Kasumi-1 (cell line): ENCODE measurements at places on chromosomes 7 and 10.

DNA sequence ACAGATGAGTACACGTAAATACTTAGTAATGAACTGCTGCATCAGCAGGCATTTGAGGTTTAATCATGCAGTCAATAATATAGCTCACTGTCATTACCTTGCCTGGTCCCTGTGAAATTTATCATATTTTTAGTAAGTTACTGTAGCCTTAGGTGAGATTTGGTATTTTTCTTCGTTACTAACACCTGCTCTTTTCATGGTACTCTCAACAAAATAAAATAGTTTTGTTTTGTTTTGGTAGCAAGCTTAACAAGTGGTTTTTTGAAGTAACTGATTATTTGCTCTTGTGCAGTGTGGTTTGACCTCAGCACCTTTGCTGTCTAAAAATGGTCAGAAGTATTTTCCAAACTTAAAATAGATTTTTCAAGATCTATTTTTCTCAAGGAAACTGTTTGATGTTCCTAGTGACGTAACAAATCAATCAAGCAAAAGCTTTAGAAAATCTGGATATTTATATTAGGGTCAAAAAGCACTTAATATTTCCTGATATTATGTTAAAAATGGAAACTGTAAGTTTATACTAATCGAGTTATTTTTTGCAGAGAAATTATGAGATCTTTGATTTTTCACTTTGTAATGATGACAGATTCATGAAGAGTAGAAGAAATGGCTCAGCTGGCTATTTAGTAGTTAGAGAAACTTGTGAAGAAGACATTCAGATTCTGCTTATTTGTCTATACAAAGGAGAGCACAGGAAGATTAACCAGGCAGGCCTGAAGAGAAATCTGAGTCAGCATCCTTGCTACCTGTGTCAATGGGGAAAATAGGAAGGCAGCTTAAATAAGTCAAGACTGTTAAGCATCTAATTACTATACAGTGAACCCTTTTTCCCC is 21.0 kb upstream of the RPA3 start:
- DNase-seq: no peak

DNA sequence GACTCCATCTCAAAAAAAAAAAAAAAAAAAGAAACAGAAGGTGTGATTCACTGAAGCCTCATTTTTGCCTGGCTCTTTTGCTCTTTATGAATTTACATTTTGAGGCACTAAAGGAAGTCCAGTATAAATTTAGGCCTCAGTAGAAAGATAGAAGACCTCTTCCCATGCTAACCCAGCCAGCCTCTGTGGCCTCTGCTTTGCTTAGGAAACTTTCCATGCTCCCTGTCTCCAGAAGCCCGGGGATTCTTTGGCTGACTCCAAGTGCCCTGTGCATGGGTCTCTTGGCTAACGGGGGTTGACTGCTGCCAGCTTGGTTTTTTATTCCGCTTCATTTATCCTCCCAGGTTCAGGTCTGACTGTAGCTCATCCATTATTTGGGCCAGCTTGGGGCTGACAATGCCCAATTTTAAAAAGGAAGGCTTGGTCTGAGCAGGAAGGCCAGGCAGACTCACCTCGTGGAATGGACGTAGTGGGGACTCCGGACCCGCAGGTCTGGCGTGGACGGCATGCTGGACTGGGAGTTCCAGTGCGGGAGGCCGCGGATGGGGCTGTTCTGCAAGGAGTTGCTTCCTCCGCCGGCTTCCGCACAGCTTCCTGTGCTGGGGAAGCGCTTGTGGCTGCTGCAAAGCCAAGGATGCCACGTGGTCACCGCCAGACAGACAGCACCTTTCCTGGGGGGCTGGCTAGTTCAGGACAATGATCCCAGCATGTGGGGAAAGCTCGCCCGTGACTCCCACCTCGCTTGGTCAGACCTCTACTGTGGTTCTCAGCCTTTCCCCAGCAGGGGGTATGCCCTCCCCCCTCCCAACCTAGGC is 72.3 kb downstream of the PRPF18 start:
- DNase-seq: no peak

DNA sequence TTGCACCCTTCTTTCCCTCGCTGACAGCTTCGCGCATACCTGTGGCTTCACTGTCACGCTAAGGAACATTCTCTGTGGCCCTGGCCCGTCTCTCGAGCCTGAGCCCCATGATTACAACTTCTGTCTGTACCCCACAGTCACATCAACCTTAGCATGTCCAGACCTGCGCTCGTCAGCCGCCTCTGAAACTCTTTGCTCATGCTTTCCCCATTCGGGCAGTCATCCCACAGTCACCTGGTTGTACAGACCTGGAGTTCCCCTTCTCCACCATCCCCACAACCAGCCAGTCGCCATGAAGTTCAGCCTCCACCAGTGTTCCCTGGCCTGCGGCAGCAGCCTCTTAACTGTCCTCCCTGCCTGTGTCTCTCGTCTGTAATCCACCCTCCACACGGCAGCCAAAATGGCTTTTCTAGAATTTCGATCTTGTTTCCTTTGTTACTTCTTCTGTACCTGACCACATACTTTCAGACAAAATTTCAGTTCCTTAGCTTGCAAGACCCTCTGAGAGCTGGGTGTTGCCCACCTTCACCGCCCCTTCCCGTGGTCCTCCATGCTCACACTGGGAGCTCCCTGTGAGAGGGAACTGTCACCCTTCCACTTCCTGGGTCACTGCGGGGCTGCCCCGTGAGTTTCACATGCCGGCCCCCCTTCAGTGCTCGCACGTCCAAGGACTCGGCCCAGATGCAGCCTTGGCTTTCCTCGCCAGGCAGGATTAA is 229.2 kb downstream of the CELF2 start:
- DNase-seq: no peak

- DNase-seq: peak; percentile 38
Observed at GRCh38 chr10:86970162-86970981, 2.1 kb downstream of the ADIRF start.

DNA sequence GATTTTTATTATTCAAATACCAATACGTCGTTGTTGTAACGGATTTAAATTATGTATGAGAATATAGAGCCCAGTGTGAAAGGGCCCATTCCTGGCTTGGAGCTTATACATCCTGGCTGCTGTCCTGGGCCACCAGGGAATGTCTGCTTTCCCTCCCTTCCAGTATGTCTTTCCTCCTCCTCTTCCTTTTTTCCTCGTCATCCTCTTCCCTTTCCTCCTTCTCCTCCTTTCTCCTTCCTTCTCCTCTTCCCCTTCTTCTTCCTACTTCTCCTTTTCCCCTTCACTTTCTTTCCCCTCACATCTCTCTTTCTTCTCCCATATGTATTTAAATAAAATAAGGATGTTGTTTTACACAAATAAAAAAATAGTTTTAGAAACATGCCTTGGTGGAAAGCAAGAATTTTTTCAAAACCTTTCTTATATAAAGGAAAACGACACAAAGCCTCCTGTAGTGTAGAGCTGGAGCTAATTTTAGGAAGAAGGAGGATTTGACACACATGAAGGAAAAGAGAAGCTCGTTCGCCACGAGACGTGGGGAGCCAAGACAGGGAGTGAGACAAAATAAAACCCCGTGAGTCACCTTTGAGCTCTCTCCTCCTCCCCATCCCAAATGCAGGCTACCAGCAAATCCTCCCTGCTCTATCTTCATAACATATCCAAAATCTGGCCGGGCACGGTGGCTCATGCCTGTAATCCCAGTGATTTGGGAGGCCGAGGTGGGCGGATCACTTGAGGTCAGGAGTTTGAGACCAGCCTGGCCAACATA is 301.1 kb upstream of the LYZL1 start:
- DNase-seq: no peak

DNA sequence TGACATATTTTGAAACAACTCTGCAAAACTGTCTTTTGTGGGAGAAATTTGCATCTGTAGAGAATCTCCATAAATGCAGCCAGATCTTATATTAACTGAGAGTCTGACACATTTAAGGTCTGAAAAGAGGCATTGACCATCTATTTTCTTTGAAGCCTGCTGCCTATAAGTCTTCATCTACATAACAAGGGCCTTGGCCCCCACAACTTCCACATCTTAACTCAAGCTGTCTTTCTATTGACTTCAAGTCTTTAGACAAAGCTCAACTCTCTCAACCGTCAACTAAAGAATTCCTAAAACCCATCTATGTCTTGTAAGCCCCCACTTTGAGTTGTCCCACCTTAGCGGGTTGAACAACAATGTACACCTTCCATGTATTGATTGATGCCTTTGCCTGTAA is 72.4 kb upstream of the ADCY1 start:
- DNase-seq: no peak

DNA sequence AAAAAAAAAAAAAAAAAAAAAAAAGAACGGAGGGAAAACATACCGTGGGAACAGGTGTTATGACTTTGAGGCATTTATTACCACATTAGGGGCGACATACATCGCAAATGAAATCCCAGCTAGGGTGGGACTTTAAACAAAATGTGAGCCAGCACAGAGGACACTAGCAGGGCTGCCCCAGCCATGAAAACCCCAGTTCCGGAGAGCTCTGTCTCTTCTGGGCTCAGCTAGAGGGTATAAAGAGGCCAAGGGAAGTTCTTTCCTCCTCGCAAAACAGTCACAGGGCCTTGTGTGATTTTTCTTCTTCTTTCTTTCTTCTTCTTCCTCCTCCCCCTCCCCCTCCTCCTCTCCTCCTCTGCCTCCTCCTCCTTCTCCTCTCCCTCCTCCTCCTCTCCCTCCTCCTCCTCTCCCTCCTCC is 59.9 kb upstream of the ECHDC3 start:
- DNase-seq: no peak

GRCh38 chr10:52874581-52874980 is 102.0 kb upstream of the MBL2 start:
- DNase-seq: no peak

GRCh38 chr7:107186240-107186639 is 17.4 kb downstream of the HBP1 start:
- no peak for DNase-seq

DNA sequence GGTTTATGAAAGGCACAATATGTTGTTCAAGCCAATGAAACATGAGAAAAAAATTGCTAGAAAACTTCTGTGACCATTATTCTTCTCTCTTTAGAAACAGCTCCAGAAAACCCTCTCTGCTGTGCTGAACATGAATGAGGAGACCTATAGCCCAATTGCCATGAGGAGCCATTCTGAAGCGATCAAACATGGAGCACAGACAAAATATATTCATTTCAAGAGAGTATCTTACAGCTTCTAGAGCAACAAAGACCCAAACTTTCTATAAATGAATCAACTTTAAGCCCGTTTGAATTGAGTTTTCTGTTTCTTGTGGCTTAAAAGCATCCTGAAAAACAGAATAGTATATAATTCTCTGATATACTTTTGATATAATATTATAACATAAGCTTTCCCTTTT is 83.4 kb upstream of the UCN3 start:
- no peak for DNase-seq

DNA sequence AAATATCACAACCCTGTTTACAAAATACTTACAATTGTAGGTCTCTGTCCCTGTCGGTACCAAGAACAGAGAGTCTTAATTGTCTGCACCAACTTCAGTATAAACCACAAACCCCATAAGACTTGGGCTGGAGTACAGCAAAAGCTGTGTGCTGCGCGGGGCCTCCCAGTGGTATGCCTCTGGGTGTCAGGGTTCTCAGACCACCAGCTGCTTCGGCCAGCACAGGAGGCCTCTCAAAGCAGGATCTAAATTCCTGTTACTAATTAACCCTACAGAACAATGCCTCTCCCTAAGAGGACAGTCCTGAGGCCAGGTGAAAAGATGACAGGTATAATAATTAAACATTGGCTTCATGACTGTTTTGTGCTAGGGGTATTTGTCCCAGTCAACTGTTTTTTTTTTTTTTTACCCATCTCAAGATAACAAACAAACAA is 957 bp upstream of the SVIL start:
- DNase-seq: peak; percentile 6

DNA sequence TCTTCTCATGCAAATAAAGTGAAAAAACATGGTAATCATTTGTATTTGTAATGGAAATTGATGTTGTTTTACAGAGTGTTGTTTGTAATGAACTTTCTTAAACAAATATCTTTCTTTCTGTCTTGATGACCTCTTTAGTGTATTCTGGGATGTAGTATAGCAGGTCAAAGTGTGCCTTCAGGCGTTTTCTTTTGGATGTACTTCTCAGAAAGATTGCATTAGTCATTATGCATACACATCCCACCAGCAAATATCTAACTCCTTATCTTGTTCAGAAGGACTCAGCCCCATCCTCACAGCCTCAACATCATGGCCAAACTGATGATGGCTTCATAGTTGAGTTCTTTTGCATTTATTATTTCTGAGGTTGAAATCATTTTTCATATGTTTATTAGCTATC is 124.7 kb downstream of the LRRC18 start:
- DNase-seq: no peak

DNA sequence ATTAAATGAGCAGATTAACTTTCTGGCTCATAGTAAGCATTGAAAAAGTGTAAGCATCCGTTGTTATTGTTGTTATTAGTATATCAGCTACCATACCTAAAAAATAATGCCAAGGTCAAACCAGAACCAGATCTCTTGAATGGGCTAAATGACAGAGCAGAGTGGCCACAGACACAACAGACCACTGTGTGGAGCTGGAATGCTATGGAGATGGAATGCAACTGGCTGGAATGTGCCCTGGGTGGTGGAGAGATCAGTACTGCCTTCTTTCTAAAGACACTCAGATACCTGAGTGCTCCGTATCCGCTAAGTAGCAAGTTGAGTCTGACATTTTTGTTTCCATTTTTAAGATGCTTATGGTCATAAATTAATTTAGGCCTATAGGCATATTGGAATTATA is 20.5 kb upstream of the DNAJB12 start:
- no peak for DNase-seq

DNA sequence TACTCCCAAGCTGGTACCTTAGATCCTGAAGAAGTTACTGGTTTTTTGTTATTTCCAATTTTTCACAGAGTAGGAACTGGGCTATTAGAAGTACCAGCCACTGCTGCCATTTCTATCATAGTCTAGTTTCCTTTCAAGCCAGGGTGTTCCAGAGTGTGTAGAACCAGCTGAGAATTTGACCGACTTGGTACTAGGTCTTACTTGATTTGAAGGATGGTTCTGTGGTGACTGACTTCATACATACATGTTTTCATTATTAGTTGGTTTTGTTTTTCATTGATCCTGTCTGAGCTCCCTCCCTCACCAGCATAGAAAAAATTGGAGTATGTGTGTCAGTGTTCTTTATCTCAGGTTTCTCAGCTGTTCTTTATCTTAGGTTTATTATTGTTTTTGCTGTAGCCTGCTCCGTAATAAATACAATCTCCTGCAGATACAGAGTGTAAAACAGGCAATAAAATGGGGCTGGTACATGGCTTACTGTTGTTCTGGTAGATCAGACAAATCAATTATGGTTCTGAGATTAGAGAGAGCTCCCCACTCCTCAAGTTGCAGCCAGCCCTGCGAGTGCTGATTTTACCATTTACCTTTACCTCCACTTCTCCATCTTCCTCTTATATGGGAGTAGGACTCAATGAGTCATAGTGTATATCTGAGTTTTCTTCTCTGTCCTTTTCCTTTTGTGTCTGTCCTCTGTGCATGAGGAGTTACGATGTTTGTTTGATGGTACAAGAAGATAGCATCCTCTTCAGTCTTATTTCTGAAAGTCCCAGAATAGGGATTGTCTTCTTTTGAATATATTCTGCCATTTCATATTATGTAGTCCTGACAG is 122.6 kb downstream of the LRRC4 start:
- no peak for DNase-seq

DNA sequence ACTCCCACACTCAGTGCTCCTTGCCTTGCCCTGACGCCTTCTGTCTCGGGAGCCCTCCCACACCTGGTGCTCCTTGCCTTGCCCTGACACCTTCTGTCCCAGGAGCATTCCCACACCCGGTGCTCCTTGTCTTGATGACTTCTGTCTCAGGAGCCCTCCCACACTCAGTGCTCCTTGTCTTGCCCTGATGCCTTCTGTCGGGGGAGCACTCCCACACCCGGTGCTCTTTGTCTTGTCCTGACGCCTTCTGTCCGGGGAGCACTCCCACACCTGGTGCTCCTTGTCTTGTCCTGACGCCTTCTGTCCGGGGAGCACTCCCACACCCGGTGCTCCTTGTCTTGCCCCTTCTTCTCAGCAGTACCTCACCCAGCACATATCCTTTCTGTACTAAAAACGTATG is 207.2 kb upstream of the ADARB2 start:
- no peak for DNase-seq
